Activated CD4-positive, alpha-beta T cell treated with anti-CD3 and anti-CD28 coated beads for 48 hours (primary cell): ENCODE measurements at places on chromosomes 12 and 14.
A peak's percentile ranks its signal among the peaks of the same experiment; 100 is the strongest.

- DNase-seq: peak; percentile 64
Measured at GRCh38 chr12:121637231-121637914, 11.0 kb downstream of the ORAI1 start.

- DNase-seq: no peak
Measured at GRCh38 chr12:99914206-99914605, 70.5 kb downstream of the ANKS1B start.

DNA sequence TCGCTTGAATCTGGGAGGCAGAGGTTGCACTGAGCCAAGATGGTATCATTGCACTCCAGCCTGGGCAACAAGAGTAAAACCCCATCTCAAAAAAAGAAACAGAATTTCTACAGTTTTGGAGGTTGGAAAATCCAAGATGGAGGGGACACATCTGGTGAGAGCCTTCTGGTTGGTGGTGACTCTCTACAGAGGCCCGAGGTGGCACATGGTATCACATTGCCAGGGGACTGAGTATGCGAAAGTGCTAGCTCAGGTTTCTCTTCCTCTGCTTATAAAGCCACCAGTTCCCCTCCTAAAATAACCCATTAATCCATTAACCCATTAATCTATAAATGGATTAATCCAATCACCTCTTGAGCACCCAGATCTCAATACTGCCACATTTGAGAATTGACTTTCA lies 70.8 kb upstream of the DACT1 start:
- no peak for DNase-seq

DNA sequence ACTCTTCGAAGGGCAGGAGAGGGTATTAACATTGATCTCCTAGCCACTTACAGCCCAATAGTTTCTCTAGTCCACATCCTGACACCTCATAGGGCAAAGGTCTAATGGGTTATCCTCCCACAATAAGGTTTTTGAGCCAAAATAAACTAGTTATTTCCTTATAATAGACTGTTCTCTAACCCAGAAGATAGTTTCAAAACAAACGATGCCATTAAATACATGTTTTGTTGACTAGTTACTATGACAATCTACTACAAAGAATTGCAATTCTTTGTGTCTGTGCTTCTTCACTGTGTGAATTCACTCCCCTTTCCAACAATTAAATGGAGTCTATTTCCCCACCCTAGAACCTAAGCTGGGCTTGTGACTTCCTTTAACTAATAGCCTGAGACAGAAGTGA lies 6.4 kb upstream of the ACTR10 start:
- DNase-seq: no peak

- no peak for DNase-seq
Measured at GRCh38 chr14:102827716-102828115, 50.5 kb downstream of the TRAF3 start.

GRCh38 chr12:125208942-125209341 lies 143.7 kb downstream of the AACS start:
- no peak for DNase-seq

GRCh38 chr14:80865565-80865964 lies 76.0 kb downstream of the CEP128 start:
- no peak for DNase-seq

GRCh38 chr12:131210506-131211339 lies 257.0 kb downstream of the ADGRD1 start:
- DNase-seq: no peak

GRCh38 chr12:104334581-104334980 lies 31.0 kb downstream of the EID3 start:
- no peak for DNase-seq

GRCh38 chr12:39905152-39905551 lies 200.7 kb downstream of the SLC2A13 start:
- DNase-seq: no peak

- peak; percentile 67 for DNase-seq
Measured at GRCh38 chr12:47361389-47362021, 281.7 kb upstream of the AMIGO2 start.

- no peak for DNase-seq
Measured at GRCh38 chr14:91375720-91376452, 41.7 kb downstream of the CCDC88C start.

DNA sequence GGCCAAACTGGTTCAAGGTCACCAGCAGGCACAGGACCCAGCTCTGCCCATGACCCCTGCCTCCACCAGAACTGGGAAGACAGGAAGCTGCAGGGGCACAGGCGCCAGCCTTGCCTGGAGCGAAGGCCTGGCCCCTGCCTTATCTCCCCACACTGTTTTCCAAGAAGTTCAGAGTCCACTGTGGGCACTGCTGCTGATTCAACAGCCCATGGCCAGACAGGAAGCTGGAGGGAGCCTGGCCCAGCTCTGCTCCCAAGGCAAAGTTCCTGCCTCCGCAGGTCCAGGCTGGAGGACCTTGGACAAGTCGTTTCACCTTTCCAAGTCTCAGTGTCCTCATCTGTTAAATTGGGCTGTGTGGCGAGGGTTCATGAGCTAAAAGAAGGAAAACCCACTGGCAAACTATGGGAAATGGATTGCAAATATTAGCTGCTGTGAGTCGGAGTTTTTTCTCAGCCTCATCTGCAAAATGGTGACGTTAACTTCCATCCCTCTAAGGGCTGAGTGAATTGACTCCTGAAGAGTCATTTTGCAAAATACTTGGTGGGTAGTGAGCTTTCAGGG lies 1.2 kb downstream of the PHETA1 start:
- no peak for DNase-seq

DNA sequence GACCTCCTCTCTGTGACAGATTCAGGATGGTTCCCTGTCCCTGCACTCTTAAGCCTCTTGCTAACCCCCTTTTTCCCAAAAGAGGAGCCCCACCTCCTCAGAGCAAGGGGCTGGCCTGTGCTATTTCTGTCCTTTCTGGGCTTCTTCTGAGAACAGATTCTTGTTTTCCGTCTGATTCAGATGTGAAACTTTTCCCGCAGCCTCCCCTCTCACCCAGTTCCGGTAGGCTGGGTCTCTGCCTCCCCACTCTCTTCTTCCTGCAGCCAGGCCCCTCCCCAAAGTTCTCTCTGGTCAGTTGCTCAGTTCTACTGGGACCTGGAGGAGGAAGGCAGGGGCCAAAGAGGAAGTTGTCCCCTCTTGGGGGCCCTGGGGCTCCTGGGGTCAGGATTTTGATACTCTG lies 11.8 kb downstream of the PDE1B start:
- peak; percentile 27 for DNase-seq

DNA sequence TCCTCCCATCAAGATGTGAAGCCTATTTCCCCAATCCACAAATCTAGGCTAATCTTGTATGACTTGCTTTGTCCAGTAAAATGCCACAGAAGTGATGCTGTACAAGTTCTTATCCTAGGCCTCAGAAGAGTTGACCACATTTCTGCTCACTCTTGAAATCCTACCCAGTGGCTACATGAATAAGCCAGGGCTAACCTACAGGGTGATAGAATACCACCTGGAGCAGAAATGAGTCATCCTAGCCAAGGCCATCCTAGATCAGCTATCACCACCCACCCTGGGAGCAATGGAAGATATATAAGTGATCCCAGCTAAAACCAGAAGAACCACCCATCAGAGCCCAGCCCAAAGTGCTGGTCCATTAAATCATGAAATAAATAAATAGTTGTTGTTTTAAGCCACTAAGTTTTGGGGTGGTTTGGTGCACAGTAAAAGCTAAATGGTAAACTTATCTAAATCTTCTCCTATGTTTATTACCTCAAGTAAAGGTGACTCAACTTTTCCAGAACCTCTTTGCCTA lies 105.1 kb downstream of the RPS29 start:
- no peak for DNase-seq

GRCh38 chr14:31954991-31955390 lies 122.1 kb upstream of the ARHGAP5 start:
- no peak for DNase-seq

DNA sequence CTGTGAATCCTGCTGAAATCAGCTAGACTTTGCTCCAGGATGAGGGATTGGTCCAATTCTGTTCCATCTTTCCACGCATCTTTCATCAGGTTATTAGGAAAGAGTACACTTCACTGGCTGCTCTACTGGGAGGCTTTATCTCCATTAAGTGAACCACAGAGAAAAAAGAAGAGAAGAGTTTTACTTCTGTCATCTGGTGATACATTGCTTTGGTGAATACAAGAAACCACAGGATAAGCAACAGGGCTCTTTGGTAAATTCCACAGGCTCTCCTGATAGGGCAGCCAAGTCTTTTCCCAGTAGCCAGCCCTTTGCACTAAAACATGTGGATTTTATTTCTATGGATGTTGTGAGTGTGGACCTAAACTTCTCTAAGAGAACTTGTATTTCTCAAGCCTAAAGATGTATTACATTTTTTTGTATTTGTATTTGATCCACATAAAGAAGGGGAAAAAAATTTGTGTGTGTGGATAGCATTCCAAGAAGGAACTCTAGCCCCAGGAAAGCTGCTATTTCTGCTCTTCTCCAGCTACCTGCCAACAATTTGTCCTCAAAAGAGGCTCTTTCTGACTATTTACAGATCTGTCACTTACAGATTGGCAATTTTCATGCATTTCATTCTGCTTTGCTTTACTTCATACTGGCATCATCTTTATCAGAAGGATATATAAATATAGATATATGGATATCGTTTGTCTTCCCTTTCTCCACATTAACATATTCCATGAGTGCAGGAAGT lies 1117.6 kb upstream of the TMEM132C start:
- DNase-seq: no peak

- no peak for DNase-seq
Measured at GRCh38 chr12:6154730-6155459, 30.4 kb upstream of the VWF start.

- no peak for DNase-seq
Measured at GRCh38 chr12:89573051-89573810, 47.4 kb upstream of the POC1B start.

DNA sequence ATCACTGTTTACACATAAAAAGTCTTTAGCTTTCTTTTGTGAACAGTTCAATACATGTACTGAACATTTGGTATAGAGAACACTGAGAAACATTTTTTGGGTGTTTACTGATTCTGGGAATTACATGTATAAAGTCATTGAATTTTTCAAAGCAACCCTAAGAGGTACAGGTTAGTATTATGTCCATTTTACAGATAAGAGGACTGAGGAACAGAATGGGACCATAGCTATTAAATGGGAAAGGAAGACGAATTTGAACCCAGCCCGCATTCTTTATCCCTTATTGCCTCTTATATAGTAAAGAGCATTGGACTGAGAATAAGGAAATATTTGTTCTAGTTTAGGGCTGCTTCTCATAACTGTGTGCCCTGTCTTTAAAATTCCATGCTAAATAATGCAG lies 889 bp upstream of the KANSL2 start:
- no peak for DNase-seq

GRCh38 chr12:25074954-25075353 lies 120.0 kb downstream of the DNAI7 start:
- no peak for DNase-seq

DNA sequence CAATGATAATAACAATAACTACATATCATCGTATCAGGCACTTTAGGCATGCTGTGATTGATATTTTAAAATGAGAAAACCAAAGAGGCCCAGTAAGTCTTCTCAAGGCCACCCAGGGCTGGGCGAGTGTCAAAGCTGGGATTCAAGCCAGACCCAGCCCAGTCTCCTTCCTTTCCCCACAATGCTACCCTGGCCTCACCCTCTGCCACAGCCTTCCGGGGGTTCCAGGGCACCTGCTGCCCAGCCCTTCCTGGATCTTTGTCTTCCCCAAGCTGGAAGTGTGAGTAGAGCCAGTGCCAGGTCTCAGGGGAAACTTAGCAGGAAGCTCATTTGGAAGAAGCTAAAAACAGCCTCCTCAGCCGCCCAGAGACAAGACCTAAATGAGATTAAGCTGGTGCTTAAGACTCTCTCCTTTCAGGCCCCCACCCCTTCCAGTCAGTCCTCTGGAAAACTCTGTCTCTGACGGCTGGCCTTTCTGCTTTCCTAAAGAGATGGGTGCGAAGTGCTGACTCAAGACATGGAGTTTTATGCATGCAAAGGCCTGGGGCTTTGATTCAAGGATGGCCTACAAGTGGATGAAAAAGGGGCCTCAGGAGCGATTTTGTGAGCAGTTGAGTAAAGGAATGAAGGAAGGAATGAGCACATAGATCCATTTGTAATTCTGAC lies 184.2 kb downstream of the KCNA5 start:
- no peak for DNase-seq

DNA sequence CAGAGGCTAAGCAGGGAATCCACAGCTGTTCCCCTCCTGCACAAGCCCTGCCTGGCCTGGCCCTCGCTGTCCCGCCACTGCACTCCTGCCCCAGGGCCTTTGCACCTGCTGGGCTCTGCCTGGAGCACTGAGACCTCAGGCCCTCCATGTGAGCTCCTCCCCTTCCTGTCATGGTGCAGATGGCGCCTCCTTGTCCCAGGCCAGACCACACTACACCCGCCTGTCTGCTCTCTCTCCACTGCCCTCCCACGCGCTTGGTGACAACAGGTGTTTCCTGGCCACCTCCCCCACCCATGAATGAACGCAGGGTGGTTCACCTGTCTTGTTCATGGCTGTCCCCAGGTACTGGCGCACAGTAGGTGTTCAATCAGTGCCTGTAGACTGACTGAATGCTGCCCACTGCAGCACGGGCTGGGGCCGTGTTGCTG lies 82.9 kb downstream of the NCOR2 start:
- peak; percentile 54 for DNase-seq

GRCh38 chr14:24662753-24663152 lies 28.8 kb upstream of the GZMB start:
- DNase-seq: no peak

DNA sequence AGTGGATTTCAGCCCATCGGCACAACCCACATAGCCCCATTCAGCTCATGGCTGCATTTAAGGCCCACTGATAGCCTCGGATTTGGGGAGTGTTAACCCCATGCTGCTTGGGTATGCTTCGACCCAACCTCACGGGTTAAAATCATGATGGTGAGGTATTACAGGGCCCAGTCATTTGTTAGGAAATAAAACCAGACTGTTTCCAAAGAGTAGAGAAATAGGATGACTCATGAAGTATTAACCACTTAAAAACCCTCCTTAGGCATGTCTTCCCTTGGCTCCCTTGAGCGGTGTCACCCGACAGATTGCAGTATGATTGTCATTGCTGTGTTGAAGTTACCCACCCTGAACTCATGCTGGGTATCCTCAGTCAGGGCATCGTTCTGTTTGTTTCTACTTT lies 289.1 kb downstream of the CACNA1C start:
- DNase-seq: no peak

DNA sequence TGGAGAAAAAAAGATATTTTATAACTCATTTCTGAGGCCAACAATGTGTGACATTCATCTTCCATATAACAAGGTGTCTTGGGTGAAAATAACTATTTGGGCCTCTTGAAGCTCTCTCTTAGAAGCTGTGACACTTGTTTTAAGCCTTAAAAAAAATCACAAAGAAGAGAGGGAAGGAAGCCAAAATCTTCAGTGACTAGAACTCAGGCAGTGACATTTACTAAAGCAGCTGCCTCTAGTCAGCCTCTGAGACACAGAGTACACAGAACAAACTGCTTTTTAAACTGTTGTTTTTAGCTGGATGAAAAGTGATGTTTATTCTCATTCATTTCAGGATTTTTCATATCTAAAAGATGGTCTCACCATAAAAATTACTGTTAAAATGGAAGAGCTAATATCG lies 793.6 kb downstream of the GALC start:
- no peak for DNase-seq
